ENCODE measurements at places on chromosomes 11 and 22.
A peak's percentile ranks its signal among the peaks of the same experiment; 100 is the strongest.

DNA sequence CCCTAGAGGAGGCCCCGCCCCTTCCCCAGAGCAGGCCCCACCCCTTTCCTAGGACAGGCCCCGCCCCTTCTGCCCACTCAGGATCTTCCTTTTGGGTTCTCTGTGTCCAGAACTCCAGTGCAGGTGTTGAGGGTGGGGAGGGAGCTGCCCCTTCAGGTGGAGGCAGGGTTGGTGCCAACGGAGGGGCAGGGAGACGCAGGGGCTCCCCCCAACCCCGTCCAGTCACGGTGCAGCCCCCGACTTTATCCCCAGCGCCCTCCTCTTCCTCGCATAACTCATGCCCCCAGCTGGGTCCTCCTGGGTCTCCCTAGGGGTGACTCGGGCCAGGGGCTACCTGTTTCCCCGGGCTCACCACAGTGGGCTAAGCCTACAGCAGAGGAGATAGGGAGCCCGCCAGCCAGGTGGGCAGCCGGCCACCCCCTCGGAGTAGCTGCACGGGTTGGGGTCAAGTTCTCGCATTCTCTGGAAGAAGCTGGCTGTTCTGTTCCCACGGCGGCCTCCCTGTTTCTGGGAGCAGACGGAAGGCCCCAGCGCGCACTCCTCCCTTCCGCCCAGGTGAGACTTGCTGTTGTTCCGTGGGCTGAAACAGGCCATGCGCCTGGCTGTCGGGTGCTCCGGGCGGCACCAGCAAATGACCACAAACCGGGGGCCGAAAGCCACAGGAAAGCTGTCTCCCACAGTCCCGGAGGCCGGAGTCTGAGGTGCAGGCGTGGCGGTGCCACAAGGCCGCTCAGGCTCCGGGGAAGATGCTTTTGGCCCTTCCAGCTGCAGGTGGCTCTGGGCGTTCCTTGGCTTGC, 38.9 kb downstream of the MUC2 start:
- DNase-seq: no peak

DNA sequence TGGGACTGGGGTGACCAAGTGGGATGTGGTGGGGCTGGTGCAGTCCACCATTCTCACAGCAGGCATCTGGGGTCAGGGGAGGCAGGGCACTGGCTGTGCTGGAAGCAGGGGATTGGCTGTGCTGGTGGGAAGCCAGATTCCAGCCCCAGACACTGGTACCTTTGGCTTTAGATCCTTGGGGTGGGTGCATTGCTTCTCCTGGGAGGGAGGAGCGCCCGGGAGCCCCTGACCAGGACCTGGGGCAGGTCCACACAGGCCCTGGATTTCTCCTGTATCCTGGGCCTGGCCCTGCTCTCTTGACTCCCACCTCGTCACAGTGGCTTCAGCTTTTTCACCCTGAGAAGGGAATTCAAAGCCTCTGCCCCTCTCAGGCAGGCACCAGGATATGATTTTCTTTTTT, 38.5 kb downstream of the ST3GAL4 start:
- no peak for DNase-seq

DNA sequence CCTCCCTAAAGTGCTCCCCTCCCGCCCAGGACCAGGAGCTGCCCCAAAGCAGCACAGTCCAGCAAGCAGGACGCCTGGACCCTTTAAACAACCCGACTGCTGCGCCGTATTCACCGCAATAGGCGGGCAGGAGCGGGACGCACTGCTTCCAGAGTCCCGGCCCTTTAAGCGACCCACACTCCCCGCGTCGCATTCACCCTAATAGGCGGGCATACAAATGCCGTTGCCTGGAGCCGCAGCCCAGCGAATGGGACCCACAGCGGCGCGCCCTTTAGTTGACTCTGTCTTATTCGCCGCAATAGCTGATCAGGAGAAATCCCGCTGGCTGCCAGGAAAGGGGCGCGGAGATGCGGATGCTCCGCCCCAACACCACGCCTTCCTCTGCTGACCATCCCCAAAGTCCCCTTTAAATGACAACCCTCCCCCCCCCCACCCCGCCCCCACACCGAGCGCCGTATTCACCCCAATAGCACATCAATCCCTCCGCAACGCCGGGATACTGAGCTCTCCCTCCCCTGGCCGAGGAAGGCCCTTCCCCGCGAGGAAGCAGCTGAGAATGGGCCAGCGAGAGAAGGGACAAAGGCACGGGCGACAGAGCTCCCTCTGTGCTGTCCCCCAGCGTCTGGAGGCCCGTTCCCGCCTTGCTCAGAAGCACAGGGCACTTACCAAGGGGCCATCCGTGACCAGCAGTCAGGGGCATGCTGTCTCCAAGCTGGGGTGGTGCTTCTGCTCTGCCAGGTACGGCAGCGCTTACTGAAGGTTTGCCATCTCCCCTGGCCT, 4.7 kb downstream of the OSBPL5 start:
- DNase-seq: peak; percentile 28

DNA sequence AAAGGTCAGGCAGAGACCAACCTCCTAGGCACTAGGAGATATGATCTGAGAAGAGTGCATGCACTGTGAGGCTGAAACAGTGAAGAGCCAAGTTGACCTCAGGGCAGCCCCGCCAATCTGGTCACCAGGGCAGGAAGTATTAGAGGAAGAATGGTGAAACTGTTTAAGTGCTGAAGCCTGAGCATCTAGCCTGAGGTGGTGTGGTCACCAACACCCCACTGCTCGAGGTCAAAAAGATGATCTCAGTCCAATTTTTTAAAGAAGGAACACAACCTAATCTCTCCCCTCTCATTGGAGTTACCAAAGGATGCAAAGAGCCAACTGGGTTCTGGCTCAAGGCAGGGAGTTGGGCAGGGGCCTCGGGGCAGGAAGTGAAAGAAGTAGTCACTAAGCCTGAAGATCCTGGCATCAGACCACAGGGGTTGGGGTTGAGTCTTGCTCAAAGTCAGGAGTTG, 4.0 kb downstream of the APBB1 start:
- peak; percentile 57 for DNase-seq

DNA sequence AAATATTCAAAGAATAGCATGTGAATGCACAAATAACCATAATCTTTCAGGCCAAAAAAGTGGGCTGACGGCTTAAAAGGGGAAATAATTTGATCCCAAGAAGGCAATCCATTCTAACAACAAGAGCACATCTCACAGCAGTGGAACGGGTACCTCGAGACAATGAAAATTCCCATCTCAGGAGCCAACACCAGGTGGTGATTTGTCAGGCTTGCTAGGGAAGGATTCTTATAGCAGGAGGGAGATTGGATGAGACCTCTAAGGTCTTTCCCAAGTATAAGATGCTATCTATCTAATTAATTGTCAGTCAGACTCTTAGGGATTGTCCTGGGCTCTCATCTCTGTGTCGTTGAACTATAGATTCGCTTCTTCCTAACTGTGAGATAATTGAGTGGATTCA, 284.0 kb downstream of the ETS1 start:
- no peak for DNase-seq

GRCh38 chr22:18103527-18104269, 6.9 kb upstream of the TUBA8 start:
- peak; percentile 45 for DNase-seq

DNA sequence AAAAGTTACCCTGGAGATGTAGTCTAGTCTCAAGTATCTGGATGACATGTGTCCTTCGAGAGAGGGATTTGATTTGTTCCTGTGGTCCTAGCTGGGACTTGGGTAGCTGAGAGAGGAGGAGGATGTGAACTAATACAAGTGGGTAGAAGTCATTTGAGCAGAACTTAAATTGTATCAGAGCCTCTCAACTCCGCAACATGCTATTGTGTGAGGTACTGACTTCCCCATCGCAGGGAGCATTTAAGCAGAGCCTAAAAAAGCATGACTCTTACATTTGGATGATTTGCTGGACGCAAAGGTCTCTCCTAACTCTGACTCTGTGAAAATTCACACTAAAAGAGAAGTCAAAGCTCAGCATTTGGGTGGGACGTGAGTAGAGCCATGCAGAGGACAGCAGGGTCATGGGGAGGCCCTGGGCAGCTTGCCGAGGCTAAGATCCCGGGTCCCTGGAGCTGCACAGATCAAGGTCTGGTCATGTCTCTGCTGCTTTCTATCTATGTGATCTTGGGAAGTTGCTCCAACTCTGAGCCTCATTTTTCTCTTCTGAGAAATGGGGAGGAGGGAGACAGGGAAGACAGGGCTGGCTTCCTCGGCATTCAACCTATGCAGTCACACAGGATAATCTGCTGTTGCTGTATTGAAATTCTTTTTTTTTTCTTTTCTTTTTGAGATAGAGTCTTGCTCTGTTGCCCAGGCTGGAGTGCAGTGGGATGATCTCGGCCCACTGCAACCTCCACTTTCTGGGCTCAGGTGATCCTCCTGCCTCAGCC, 44.9 kb downstream of the CD82 start:
- no peak for DNase-seq

- no peak for DNase-seq
Measured at GRCh38 chr11:87366346-87366745, 328.6 kb downstream of the TMEM135 start.

- no peak for DNase-seq
Measured at GRCh38 chr11:115964091-115964490, 459.9 kb upstream of the CADM1 start.

- no peak for DNase-seq
Measured at GRCh38 chr11:3840870-3841425, at the start of gene RHOG. Gene RHOG (minus strand): TSS chr11:3840959. CDS start chr11:3828138, 12,821 bp downstream.

DNA sequence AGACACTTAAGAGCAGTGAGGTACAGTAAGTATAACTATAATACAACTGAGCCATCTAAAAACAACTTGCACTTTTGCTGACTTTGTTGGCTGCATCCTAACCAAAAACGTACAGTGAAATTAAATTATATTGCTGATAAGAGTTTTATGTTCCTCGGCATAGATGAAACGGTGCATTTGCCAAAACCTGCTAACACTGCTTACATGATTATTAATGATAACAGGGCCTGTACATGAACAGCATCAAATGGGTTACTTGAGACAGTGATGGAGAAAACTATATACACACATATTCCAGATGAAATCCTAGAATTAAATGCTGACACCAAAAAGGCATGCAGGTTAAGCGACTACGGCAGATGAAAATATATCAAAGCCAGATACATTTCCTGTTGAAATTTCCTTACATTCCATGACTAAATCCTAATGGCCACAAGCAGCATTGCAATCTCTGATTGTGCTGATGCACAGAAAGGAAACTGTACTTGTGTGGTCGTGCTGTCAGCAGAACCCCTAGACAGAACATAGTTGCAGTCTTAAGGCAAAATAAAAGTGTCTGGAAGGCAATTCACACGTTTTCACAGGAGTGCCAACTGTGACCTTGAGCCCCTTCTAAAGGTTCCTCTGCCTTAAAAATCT, 143.9 kb downstream of the CADM1 start:
- no peak for DNase-seq

DNA sequence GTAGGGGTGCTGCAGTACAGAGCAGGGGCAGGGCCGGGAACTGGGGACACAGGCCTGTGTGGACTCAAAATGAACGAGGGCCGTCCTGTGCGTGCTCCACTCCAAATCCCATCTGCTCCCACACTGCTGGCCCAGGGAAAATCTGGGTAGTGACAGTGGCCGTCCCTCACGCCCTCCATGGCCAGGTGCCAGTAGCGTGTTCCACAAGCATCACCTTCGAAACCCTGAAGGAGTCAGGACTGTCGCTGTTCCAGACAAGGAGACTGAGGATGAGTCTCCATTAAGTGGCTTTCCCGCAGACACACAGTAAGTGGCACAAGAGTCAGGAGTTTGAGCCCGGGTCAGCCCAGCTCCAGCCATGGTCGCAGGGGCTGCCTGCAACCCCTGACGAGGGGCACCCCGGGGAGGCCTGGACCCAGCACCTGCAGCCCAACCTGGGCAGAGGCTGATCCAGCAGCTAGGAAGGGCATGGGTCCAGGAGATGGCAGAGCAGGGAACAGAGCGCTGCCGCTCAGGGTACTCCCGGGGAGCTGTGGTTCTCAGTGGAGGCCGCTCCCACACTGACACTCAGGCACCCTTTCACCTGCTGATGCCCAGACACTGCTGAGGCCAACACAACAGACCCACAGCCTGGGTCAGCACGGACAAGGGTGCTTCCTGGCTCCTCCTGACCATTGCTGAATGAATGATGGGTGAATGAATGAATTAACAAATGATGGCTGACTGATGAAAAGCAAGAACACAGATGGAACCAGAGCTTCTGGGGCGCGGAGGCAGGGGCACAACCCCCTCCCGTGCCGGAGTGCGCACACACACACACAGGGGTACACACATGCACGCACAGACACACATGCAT, 35.3 kb downstream of the IGF2 start:
- DNase-seq: no peak

DNA sequence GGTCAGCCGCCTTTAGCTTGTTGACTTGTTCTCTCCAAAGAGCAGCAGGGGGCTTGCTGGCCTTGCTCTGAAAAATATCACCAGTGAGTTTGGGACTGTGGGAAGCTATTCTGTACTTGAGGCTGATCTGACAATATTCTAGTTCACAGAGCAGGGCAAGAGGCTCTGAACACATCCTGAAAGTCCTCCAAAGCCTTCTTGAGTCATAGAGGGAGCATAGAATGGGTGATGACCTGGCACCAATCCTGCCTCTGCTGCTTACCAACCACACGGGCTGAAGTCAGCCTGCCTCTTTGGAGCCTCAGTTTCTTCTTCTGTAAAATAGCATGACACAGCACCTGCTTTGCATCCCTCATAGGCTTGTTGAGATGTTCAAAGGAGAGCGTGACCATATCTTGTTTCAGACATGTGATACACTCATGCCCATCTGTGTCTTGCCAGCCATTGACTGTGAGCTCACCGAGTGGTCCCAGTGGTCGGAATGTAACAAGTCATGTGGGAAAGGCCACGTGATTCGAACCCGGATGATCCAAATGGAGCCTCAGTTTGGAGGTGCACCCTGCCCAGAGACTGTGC, 96.6 kb downstream of the RRAS2 start:
- DNase-seq: no peak

- no peak for DNase-seq
Measured at GRCh38 chr11:12239804-12240371, 129.5 kb downstream of the MICAL2 start.

- peak; percentile 67 for DNase-seq
Measured at GRCh38 chr11:123707606-123708205, 33.8 kb downstream of the ZNF202 start.

DNA sequence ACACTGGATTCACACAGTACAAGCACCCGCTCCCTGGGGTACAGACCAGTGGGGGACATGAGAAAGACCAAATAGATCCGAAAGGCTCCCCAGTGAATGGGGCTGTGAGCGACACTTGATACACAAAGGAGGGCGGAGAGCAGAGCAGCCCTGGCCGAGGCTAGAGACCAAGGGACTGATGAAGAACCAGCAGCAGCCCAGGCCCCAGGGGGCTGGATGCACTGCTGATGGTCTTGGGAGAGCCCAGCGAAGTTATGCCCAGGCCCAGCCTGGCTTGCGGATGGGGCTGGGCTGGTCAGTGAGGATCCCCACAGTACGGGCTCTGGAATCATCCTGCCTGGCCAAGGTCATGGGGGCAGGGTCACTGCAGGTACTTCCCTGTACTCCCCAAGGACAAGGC, 23.2 kb downstream of the ARHGAP1 start:
- no peak for DNase-seq

All from activated CD4-positive, alpha-beta T cell treated with anti-CD3 and anti-CD28 coated beads, Interleukin-2, amount 50 U/mL, for 48 hours (primary cell).